Bronchial epithelial cell (primary cell): ENCODE measurements at places on chromosomes 5 and 9. TPM values are rescaled to one million over a fixed set of nuclear protein-coding genes. Genes with fewer than 3 reads are reported as not detected.
A peak's percentile ranks its signal among the peaks of the same experiment; 100 is the strongest.

DNA sequence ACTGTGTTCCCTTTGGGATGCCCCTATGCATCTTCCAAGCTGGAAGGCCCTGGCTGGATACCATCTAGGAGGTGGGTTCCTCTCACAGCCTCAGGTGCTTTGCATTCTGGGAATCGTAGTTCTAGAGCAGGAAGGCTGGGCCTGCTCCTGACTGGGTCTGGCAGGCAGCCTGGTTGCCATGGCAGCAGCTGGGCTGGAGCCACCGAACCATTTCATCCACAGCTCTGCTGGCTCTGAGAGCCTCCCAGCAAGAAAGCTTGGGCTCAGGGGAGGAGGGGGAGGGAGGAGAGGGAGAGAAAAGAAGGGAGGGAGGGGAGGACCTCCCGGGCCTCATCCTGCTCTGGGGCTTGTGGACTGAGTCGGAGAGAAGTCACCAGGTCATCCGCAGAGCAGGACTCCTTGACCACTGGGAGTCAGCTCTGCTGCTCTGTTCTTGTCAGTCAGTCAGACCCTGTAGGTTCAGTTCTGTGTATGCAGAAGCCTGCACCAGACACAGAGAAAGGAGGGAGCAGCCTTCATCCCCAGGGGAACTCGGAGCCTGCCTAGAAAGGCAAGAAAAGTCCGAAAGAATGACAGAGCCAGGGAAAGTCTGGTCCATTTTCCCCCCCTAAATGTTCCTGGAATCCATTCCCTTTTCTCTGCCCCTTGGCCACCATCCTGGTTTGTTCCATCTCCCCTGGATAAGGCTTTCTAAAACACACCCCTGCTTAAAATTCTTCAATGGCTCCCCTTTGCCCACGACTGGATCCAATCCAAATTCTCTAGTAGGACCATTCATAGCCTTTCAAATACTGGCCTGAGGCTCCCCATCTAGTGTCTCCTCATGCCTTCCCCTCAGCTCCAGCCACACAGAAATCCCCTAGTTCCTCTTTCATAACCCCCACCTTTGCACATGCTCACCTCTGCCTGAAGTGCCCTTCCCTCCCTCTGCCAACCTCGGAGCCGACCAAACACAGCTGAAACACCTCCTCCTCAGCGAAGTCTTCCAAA, 65.4 kb upstream of the ARAP3 start:
- no peak for DNase-seq

DNA sequence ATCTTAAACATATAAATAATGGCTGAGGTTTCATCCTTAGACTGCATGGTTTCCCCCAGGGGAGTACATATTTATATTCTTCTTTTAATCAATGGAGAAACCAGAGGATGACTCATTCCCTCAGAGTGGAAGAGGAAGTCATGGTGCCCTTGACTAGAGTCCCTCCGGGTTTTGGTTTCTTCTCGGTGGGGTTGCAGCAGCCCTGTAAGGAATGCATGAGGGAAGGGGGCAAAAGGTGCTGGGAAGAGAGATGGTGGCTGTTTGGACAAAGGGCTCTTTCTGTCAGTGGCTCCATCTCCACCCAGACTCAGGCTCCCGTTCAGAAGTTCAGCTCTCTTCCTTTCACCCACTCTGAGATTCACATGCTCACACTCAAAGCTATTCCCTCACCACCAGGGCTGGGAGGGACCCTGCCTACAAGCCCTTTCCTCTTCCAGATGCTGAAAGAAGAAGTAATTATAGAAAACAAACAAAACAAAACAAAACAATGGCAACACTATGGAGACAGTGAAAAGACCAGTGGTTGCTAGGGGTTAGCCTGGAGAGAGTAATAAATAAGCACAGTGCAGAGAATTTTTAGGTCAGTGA, 129.8 kb upstream of the IL12B start:
- DNase-seq: peak; percentile 13

SLCO6A1 gene
- total RNA-seq: under 0.01 TPM in 1 of 2 replicates, not detected in the other

DNA sequence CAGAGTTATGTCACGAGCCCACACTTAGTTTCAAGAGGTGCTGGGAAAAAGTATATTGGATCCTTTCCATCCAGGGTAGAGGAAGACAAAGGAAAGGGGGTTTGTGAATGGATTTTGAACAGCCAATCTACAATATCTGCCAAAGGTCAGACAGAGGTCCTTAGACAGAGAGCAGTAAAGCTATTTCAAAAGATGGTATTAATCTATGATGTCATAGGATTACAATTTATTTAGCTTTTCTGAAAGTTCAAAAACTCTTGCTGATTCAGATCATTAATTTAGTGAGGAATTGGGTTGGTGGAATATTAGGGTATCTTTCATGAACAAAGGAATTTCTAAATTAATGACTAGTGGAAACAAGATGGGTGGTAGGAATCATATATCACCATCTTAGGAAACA, 126.9 kb downstream of the NTRK2 start:
- no peak for DNase-seq

DNA sequence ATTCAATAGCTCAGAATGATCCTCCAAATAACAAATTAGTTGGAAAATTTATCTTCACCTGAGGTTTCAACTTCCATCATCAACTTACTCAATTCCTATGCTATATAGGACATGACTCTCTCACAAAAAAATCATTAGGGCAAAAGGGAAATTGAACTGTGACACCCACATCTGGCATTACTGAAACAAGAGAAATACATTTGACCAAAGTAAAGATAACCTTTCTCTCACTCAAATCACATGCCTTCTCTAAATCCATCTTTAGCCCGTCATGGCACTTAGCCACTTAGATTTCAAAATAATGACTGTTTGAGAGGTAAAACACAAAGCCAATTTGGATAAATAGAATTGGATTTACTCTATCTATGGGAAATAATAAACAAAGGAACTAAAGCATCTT, 126.4 kb downstream of the ADAMTS6 start:
- DNase-seq: no peak

LHX2 gene
- total RNA-seq: not detected in 2 replicates

- no peak for DNase-seq
Observed at GRCh38 chr9:88980740-88981203, 10.5 kb upstream of the S1PR3 start.

DNA sequence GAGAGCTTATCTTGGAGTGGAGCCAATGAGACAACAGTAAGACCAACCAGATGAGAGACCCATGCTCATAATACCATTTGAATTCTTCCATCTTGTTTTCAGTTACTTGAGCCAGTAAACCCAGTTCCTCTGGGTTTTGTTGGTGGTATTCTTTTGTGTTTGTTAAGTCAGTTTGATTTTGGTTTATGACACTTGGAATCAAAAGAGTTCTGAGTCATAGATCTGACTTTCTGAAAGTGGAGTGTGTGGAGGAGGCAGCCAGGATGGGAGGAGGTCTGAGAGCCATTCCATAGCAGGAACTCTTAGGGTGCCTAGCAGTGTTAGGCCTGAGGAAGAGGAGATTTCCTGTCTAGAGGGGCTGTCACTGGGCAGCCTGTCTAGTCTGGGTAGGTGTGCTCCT, 24.6 kb upstream of the PANK3 start:
- peak; percentile 23 for DNase-seq

DNA sequence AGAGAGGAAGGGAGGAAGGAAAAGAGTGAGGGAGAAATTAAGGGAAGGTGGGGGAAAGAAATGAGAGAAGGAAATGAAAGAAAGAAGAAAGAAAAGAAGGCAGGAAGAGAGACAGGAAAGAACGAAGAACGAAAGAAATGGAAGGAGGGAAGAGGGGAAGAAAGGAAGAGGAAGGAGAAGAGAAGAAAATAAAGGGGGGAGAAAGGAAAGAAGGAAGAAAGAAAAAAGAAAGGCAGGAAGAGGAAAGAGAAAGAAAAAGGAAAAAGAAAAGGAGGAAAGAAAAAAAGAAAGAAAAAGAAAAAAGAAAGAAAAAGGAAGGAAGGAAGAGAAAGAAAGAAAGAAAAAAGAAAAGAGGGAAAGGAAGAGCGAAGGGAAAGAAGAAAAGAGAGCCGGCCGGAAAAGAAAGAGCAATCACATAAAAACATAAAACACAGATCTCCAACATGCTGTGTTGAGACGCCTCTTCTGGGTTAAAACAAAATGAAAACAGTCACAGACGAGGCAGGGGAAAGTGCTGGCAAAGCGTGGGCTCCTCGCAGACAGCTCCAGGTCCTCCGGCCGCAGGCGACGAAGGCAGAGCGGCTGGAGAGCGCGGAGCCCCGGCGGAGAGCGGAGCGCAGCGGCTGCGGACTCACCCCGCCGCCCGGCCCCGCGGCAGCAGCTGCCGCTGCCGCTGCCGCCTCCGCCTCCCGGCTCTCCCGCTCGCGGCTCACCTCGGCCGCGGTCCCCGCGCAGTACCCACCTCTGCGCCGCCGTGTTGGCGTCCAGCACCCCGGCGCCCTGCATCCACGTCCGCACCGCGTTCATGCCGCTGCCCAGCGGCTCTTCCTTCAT, 896 bp downstream of the EBF1 start:
- peak; percentile 11 for DNase-seq

DNA sequence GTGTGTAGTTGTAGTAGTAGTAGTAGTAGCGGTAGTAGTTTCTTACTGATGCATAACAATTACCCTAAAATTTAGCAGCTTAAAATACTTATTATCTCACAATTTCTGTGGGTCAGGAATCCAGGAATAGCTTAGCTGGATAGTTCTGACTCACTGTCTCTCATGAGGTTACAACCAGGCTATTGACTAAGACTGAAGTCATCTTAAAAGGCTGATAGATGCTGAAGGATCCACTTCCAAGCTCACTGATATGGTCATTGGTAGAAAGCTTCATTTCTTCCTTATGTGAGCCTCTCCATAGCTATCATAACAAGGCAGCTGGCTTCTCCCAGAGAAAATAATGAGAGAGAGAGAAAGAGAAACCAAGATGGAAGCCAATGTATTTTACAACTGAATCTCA, 147.5 kb upstream of the FBXL17 start:
- DNase-seq: peak; percentile 58

DNA sequence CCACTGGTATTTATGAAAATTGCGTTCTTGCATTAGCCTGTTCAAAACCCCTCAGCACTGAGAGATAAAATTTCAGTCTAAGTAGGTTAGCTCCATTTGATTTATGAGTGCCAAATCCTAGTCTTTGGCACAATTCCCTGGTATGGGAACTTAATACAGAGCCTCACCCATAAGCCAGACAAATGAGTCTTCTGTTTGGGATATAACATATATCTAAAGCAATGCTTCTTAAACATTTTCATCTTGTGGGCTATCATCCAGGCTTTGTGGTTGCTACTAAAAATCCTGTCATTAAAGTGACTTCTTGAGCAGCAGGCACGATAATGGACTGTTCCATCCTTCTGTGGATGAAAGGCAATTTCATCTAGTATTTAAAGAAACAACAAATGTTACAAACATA, 419.5 kb upstream of the ACTBL2 start:
- DNase-seq: no peak

- no peak for DNase-seq
Observed at GRCh38 chr5:134995850-134996402, 28.2 kb downstream of the CATSPER3 start.

- DNase-seq: no peak
Observed at GRCh38 chr9:101795147-101795546, 56.7 kb upstream of the GRIN3A start.

HSPB3 gene
- not detected in 2 replicates for total RNA-seq

DNA sequence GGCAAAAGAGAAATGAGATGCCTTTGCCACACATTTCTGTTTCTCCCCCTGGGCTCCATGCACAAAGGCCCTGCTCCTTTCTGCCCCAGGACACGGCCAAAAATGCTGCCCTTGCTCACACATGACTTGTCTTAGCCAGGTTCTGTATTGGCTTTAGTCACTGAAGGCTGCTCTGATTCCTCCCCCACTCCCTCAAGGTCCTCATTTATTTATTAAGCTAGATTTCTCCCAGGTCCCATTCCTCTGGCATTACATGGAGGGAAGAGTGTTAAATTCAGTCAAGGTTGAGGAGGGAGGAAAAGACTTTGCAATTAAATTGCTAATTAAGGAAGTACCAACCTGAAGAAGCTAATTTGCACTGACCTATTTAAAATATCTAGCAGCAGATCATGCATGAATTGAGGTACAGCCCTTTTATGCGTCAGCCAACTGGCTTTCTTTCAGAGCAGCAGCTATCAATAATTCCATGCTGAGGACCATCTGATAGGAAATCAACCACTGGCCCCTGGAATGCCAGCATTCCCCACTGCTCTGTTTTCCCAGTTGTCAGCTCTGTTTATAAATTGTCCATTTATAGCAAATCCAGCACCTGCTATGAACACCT, 81.2 kb upstream of the MAP3K1 start:
- no peak for DNase-seq

SPINK5 gene
- 8.4 and 151 TPM in 2 replicates for total RNA-seq

DNA sequence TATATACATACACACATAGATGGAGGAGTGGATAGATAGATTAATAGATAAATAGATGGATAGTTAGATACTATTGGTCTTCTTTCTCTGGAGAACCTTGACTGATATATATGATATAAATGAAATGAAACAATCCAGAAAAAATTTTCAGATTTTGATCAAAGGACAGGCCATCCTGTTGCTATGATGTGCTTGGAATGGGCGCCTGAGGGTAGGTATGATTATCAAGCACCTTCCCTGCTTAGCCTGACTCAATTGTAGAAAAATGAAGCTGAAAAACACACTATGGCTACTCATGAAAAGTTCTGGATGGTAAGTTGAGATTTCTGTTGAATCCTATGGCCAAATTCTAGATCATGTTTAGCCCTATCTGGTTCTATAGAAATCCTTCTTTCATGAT, 266.5 kb upstream of the KLF4 start:
- DNase-seq: no peak

PRRT1B gene
- total RNA-seq: not detected in 2 replicates

FIBCD1 gene
- total RNA-seq: 0.26 and 0.51 TPM in 2 replicates

GRCh38 chr5:177588413-177588909, 3.5 kb upstream of the TMED9 start:
- DNase-seq: no peak

- no peak for DNase-seq
Observed at GRCh38 chr9:87892956-87893355, 10.3 kb downstream of the SPATA31E1 start.

DNA sequence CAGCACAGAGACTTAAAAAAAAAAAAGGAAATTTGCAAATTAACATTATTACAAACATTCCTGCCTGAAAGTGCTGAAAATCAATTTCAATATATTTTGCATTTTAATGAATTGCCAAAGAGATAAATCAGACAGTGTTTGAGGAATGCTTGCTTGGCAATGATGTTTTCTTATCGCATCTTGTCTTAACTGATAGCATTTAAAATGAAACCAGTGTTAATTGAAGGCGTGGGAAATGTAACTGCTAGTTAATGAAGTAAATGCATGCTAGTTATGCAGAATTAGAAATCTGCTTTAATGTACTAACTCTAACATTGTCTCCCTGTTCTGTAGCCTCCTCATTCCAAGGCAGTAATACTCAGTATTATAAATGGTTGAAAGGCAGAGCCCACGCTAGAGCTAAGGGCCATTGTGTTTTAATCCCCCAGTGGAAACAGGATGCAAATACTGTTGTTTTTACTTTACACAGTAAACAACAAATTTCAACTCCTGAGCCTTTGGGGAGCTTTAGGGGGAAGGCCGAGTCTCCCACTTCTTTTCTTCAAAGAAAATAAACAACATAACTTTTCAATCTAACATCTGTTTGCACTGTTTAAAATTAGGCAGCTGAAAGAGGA, 586.9 kb downstream of the TLE4 start:
- DNase-seq: no peak

PCDHGB3 gene
- under 0.01 and 0.77 TPM in 2 replicates for total RNA-seq

GDF9 gene
- under 0.01 and 0.26 TPM in 2 replicates for total RNA-seq
